ENCODE measurements at places on chromosomes 1 and 21.

GRCh38 chr1:151482017-151482416 is 22.7 kb upstream of the POGZ start:
- DNase-seq, result no peak

DNA sequence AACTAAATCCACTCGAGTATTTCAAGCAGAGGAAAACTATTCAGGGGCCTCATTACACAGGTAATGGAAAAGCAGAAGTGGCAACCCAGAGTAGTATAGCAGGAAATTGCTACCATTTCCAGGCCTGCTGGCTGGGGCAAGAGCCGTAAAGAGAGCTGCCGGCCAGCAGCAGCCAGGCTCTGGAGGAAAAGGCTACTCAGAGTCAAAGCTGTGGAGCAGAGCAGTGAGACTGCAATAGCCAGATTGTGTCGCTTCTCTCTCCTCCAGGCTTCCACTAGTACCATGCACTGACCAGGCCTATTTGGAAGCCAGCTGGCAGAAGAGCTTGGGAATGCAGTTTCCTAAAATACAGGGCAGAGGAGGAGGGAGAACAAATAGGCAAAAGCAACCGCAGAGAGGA is 155.5 kb downstream of the OMA1 start:
- no peak for DNase-seq

DNA sequence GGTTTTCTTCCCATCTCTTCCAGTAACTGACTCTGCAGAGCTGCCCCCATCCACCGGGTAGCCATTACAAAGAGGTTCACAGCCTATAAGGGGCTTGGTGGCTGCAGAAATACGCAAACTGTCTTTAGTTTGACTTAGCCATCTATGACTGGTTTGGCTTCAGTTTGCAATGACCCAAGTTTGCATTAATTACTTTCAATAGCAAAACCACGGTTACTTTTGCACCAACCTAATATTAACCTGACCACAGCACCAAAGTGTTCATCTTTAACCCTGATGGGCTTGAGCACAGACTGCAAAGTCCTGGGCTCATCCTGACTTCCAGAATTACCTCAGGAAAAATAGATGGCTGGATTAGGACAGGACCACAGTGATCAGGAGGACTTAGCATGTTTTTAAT is 2.2 kb upstream of the HAO2 start:
- no peak for DNase-seq

DNA sequence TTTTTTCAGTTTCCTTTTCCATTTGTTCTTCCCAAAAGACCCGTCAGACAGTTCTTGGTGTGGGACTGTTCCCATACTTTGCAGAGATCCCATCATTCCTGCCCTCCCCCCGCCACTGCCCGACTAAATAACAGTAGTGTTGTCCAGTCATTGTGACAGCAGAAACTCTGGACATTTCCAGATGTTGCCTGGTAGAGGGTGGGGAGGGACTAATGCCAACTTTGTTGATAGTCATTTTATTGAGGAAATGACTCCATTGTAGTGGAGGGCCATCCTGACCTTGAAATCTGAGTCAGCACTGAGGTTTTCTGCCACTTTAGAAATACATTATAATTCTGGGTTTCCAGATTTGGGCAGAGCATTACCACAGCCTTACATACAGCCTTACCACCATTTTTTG is 85.4 kb downstream of the CEP350 start:
- DNase-seq, result no peak

DNA sequence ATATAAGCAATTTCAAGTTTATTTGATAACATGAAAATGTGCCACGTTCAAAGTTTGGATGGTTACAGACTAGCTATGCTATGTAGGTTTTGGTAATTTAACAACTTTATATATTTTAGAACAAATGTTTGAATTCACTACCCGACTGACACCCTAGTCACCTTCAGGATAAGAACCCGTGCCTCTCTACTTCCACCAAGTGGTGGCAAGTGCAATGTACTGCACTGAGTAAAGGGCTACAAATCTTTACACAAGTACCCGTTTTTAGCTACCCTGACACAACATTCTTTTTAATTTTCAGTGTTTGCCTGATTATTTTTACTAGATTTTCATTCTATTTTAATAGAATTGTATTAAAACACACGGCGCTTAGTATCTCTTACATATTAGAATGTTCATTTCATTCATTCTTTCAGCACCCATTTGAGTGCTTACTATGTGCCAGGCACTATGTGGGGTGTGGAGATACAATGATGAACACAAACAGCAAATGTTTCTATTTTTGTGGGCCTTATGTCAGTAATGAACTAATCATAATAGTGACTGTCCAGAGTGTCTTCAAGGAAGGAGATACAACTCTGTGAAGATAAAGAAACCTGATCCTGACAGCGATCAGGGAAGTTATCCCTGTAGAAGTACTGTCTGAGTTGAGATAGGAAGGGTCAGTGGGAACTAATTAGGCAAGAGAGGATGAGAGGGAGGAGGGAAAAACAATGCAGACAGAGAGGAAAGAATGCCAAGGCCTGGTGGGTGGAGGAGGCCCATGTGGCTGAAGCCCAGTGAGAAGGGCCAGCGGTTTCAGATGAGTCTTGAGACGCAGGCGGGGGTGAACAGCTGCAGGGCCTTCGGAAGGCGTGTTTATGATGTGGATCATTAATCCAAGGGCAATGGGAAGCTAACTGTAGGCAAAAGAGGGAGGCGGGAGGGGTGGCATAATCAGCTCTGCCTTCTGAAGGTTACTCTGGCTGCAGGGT is 3.8 kb downstream of the LCA5L start:
- DNase-seq, result no peak

GRCh38 chr1:171446386-171446785 is 38.9 kb upstream of the PRRC2C start:
- no peak for DNase-seq

GRCh38 chr1:85838238-85838637 is 130.0 kb upstream of the ZNHIT6 start:
- no peak for DNase-seq

DNA sequence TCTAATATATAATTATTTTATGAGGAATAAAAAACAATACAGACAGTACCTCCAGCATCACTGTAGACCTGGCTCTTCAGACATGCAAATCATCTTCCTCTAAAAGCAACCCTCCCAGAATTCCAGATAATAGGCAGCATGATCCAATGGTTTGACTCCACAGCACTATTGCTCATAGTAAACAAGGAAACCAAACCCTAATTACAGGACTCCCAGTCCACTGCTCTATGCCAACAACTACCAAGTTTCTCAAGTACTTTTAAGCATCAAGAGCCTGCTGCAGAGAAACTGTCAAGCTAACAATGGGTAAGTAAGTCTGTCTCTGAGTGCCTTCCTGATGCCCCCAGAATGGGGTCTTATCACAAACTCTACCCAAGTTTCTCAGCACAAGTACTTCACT is 57.2 kb downstream of the EYA3 start:
- no peak for DNase-seq

DNA sequence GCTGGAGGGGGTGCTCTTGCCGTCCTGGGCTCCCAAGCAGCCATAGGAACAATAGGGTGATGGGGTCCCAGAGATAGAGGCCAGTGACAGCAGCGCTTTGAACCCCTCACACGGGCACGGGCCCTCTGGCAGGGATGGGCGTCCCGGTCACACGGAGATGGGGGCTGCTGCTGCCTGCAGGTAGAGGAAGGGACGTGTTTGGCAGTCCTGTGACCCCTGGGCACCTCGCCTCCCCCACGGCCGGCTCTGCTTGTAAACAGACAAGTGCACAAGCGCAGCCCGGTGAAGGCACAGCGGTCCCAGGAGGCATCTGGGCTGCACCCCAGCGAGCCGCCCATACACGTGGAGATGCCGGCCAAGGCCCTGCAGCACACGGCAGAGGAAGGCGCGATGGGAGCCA is 36.5 kb upstream of the PDE9A start:
- DNase-seq, result no peak

- DNase-seq, result no peak
These were observed 10.8 kb downstream of the PALMD start for GRCh38 chr1:99656701-99657100.

GRCh38 chr1:242140836-242141235 is 141.9 kb upstream of the MAP1LC3C start:
- no peak for DNase-seq

DNA sequence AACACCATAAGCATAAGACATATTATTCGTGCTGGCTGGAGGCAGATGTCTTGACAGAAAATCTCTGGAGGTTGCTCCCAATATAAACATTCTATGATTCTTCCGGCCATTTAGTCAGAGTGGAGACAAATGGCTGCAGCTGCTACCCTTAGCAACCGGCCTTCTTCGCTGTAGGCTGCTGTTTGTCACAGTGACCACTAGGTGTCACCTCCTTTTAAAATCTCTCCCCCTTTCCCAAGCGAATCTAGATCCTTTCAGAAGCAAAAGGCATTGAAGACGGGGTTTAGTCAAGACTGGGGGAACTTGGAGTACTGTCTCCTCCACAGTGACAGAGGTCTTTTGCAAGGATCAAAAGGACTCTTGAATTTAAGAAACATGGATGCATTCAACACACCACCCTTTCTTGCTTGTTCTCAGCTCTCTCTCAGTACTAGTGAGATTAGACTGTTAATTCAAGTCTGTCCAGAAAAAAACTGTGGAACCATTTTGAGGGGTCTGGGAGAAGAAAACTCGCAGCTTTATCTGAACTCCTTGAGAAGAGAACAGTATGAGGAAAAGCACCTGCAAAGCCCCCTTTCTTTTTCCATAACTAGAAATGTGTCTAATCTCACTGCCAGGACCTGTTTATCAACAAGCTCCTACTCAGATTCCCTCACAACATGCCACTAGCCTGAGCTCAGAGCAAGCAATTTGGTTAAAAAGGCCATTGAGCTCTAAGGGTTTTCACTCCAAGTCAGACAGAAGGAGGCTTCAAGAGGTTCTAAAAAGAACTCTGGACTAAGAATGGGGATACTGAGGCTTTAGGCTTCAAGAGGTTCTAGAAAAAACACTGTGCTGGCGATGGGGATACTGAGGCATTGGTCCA is 408.3 kb upstream of the PLXNA2 start:
- no peak for DNase-seq

DNA sequence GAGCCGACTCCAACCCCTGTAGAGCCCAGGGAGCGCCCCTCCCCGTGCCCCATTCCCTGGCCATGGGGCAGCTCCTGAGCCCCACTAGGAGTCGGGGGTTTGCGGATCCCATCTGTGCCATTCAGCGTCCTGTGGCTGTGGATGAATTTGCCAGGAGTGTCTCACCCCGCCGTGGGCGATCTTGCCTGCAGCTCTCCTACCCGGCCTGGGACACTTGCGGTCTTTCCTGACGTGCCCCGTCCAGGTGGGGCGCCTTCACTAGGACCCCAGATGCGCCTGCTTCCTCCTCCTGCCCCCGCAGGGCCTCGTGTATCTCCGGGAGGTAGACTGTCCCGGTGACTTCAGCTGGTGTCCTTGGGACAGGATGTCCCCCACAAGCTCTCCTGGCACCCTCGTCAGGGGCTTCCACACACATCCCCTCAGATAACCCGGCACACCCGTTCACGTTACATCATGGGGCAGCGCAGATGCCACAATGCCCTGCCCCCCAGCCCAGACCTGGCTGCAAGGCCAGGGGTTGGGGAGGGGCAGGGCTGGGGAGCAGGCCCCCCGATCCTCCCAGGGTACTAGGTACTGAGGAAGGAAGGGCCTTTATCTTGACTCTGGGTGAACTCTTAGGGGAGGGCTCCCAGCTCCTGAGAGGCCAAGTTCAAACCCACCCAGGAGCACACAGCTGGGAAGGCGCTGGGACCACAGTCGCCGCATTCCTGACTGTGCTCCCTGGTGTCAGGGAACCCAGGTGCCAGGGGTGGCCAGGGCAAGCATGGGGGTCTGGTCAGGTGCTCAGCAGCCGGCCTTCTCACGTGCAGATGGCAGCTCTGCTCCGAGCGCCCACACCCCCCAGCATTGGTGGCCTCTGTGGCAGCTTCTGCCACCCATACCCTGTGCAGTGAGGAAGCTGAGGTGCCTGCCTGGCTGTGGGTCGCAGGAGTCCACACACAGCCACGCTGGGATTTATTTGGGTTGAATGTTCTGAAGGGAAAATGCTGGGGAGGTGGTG is 53.4 kb upstream of the COL6A1 start:
- DNase-seq, result no peak

DNA sequence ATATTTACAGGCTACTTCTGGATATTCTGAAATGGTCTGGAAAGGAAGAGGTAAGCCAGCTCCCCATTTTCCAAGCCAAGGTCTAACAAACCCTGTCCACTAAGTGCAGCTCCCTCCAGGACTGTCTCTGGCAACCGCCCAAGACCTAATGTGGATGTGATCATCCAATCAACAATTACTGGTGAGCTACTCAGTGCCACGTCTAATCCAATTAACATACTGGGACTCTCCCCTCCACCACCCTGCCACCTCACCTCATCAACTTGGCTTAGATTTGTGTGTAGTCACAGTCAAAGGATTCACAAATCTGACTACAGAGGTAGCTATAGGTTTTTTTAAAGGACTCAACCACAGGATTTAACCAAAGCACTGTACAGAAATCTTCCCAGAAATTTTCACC is 25.4 kb upstream of the S100A7 start:
- no peak for DNase-seq

DNA sequence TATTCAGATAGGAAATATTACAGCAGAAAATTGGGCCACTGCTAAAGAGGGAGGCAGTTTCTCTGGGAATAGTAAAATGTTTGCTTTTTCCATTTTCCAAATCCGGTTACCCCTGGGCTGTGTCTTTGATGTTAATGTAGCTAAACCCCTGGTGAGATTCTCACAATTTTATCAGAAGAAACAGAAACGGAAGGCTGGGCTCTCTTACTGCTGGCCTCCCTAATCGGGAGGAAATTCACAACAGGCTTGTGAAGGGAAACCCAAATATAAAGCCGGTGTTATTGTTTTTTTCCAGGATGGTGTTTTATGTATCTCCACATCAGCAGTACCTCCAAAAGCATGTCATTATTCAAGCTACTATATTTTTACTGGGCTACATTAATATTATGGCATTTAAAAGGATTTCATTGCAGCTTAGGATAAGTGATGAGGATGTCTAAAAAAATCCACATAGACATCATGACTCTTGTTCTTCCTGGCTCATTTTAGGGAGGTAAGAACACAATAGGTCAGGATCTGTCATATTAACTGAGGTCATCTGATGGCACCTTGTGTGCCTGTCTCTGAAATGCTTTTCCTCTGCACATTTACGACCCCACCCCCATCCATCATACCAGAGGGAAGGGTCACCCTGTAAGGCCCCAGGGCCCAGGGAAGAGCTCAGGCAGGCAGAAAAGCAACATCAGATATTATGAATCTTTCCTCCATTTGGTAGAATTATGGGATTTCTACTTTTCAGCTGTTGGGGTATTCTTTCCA is 158.7 kb downstream of the DSCAM start:
- no peak for DNase-seq
